ENCODE measurements at places on chromosomes 11 and 22.

- DNase-seq = no peak
These were observed 218.9 kb upstream of the ISX start for GRCh38 chr22:34847072-34847471.

GRCh38 chr22:28983788-28984441, 77.7 kb downstream of the C22orf31 start:
- no peak for DNase-seq

- no peak for DNase-seq
These were observed 1.6 kb downstream of the SPON1 start for GRCh38 chr11:13963949-13964770.

- no peak for DNase-seq
These were observed 24.7 kb downstream of the TPCN2 start for GRCh38 chr11:69073469-69073868.

- DNase-seq = no peak
These were observed 99.4 kb downstream of the PDE3B start for GRCh38 chr11:14742849-14743559.

DNA sequence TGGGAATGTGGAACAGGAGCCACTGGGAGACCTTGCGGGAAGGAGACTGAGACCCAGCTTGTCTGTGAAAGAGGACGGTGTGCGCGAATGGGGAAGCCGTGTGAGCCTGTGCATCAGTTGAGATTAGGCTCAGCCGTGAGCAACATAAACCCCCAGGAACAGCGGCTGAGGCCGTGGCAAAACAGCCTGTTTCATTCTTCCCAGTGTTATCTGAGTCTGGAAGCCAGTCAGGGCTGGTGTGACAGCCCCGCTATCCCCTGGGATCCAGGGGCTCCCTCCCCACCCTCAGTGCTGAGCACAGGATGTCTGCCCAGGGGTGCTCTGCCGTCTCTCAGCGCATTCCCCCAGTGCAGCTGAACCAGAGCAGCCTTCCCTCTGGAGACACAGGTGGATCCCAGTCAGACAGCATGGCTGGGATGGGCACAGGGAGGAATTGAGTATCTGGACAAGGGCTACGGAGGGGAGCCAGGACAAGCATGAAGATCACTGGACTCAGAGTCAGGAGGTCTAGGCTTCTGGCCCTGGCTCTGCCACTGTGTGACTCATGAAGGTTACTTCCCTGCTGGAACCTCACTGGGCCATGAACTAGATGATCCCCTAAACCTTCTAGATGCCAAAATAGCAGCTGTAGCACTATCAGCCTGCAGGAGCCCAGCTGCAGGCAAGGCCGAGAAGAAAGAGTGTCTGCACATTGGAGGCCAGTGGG, 8.6 kb downstream of the OAF start:
- no peak for DNase-seq

DNA sequence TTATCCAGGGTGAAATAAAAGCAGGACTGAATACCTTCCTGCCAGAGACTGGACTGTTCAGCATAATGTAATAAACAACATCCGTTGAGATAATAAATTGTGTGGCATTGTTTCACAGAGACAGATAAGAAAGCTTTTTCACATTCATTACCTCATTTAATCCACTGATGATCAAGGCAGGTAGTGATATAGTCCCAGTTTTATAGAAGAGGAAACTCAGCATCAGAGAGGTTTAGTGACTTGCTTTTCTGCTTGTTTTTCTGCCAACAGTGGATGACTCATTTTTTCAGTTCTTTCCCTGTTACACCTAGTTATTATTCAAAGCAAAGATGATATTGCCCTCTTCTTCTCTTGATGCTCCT, 4.0 kb downstream of the MYO18B start:
- DNase-seq = no peak

- DNase-seq = no peak
These were observed 3.5 kb downstream of the BAIAP2L2 start for GRCh38 chr22:38106814-38107578.

GRCh38 chr11:69157156-69157821, 1.6 kb downstream of the SMIM38 start:
- peak; percentile 84 for DNase-seq

DNA sequence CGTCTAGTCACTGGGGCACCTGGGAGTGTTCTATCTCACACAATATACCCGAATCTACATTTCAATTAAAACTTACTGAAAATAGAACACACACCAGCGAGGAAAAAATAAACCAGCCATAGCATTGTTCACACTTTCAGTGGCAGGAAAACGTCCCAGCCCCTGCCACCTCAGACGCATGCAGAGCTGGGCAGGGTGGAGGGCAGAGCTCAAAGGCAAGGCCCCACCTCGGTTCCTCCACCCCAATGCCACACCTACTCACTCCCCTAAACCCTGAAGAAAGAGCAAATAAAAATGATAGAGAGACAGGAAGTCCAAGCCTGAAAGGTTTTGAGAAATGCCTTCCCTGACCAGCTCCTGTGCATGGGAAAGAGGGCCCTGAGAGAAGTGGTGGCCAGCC, 14.8 kb downstream of the B3GNT6 start:
- no peak for DNase-seq

GRCh38 chr11:77091146-77091940, 11.3 kb upstream of the OMP start:
- DNase-seq = peak; percentile 77

- DNase-seq = peak; percentile 14
These were observed 58.2 kb downstream of the ZNF280B start for GRCh38 chr22:22450343-22450839.

- DNase-seq = no peak
These were observed 4.7 kb downstream of the DDIAS start for GRCh38 chr11:82906236-82906635.

DNA sequence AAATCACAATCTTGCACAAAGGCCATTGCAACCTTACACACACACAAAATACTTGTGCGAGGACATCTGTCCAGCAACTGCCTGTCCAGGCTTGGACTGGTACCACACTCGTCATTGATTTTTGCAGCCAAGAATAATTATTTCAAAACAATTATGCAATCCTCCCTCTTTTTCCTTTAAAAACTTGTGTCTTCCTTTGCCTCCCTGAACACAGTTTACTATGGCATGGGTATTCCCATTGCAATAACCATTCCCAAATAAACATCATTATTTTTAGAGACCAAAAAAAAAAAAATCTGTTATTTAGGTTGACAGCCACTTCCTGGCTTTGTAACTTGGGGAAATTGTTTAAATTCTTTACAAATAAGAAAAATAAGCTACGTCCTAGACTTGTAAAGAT, 54.0 kb downstream of the C11orf91 start:
- no peak for DNase-seq

- no peak for DNase-seq
These were observed 3.7 kb upstream of the INPPL1 start for GRCh38 chr11:72220696-72221363.

- DNase-seq = no peak
These were observed 23.2 kb upstream of the NAV2 start for GRCh38 chr11:19689281-19690000.

GRCh38 chr11:116697011-116697410, 75.8 kb downstream of the BUD13 start:
- no peak for DNase-seq

- peak; percentile 49 for DNase-seq
These were observed 23.8 kb upstream of the SYN3 start for GRCh38 chr22:33081686-33082590.

- DNase-seq = no peak
These were observed 385.3 kb downstream of the DYNC2H1 start for GRCh38 chr11:103494491-103494890.

- no peak for DNase-seq
These were observed 54.7 kb downstream of the PHF21B start for GRCh38 chr22:44955102-44955501.

Measured in NCI-H1092 (cell line).